ENCODE measurements at places on chromosomes 2 and 18.

- DNase-seq = no peak
Measured at GRCh38 chr18:13308369-13308768, 89.8 kb downstream of the LDLRAD4 start.

DNA sequence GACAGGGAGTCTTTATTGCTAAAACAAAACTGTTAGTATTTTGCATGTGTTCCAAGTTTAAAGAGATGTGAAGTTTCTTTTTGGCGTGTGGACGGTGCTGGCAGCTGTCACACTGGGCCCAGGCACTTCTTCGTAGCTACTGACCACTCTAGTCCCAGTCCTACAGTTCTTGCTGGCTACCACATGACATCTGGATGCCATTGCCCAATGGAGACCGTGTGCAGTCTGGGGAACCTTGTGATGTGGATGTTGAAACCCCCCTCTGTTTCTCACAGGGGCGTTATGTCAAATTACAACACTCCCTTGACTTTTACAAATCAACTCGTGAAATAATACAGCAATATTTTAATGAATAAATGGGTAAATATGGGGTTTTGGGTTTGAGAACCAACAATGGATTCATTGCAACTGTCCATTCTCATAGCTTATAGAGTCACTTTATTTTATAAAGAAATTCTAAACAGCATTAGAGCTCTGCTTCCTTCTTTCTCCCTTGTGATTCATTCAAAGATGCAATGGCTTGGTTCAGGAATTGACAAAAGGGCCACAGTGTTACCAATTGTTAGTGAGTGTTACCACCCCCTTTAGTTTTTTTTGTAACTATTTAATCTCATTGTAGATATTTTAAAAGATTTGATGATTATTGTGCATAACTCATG, 1.2 kb downstream of the GPD2 start:
- DNase-seq = peak; percentile 85

DNA sequence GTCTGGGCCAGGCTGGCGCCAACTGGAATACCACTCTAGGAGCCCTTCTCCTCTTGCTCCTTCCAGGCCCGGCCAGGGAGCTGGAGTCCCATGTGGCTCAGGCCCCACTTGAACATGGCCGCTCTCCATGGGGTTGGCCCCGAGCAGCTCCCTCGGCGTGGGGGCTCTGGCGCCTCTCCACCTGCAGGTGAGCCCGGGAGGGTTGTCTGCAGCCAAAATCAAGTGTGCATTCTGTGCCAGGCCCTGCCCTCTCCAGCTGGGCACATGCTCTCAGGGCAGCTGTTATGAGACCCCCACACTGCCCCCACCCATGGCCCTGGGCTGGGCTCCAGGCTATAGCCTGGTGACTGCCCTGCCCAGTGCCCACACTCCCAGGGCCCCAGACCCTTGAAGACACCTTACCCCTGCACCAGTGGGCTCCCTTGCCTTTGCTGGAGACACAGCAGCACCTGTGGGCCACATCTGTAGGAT, 45.8 kb upstream of the HS6ST1 start:
- DNase-seq = no peak

DNA sequence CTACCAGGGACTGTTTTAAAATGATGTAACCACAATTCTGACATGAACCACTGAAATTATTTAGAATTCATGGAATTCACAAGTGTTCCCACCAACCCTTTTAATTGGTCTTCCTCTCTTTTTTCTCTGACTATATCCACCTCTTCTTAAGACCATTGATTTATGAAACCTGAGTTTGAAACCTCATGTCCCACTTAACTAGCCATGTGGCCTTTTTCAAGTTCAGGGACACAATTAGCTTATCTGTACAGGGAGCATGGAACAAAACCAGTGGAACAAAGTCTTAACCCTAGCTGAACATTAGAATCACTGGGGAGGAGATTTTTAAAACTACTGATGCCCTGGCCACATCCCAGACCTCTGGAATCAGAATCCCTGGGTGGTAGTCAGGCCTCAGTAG, 41.6 kb upstream of the TMEM163 start:
- no peak for DNase-seq

GRCh38 chr2:25632396-25632795, 41.0 kb downstream of the DTNB start:
- no peak for DNase-seq

DNA sequence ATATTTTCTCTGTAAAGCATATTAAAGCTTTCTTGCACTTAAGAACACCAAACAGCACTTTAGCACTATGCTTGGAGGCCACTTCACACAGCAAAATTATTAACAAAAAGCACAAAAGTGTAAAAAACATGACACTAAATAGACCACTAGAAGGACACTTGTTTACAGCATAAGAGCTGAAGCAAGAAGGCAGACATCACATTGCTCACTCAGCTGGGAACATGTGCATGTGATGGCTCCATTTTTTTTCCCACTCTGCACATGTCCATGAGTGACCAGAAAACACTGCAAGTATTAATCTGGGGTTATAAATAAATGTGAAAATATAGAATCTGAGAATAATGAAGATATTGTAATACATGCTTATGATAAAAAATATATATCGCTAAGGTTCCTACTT, 103.1 kb upstream of the MAPRE2 start:
- DNase-seq = peak; percentile 24

GRCh38 chr2:209584472-209584871, 160.6 kb downstream of the MAP2 start:
- DNase-seq = no peak

DNA sequence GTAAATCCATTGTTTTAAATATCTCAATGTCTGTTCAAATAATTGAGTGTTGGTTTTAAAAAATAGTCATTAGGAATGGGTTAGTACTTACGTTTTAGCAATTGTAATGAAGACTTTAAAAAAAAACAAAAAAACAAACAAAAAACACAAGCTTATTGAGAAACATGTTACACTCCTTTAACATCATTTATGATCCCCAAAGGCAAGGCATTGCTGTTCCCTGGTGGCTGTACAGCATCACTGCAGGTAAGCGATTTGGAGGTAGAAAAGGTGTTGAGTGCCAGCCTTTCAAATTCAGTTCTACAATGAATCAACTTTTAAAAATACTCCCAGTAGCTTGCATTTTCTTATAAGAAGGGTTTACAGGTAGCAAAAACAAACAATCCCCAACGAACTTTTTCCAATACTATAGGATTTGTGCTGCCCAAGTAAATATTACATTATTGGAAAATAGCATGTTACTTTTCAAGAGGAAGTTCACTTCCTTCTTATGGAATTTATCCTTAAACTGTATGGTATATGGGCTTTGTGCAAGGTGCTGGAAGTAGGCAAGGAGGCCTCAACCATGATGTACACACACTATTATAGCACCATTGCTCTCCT, 27.5 kb downstream of the CNRIP1 start:
- peak; percentile 63 for DNase-seq

DNA sequence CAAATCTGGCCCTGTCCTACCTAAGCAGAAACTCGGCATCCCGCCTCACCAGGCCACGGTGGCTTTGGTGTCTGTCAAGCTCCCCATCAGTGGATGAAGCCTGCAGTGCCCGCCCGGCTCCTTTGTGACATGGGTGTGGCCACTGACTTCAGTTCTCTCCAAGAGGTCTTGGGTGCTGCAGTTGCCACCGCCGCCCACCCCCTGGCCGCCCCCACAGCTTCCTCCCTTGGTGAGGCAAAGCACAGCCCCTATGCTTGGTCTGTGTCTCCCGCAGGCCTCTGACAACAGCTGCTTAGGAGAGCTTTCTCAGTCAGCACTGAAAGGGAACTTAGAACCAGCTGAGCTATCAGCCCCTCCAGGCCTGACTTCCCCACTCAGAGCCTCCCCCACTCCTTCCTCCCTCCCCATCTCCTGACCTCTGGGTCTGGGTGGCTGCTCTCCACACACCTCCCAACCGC, 22.9 kb upstream of the GPR55 start:
- no peak for DNase-seq

DNA sequence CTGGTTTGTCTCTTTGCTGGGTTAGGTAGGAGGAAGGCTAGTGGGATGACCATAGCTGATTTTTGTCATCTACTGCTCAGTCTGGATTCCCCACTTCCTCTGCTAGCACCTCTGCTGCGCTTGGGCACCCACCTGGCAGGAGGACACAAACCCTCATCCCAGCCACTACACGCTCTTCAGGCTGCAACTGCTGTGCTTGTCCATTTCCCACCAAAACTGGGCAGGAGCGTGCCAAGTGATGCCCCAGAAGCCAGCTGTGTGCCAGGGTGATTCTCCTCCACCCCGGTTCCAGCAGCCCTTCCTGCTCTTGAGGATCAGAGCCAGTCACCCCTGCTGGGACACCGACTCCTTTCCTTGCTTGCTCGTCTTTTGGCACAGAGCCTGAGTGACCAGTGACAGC, 15.7 kb upstream of the PER2 start:
- no peak for DNase-seq

GRCh38 chr2:207491086-207491485, 38.7 kb upstream of the CREB1 start:
- no peak for DNase-seq

GRCh38 chr2:85242321-85242720, 85.5 kb downstream of the TGOLN2 start:
- DNase-seq = no peak

DNA sequence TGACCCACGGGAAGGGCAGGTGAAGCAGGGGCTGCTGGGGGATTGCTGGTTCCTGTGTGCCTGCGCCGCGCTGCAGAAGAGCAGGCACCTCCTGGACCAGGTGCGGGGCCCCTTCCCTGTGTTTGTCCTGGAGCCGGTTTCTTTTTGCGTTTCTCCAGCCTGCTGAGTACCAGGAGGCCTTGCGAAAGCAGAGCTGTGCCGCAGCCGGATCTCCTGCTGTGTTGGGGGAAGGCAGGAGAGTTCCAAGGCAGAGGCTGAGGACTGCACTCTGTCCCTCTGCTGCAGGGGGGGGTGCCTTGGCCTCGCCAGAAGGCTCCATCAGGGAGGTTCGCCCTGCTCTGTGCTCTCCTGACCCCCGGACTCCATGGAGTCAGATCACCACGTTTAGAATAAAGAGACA, 2.8 kb downstream of the CAPN10 start:
- peak; percentile 72 for DNase-seq

GRCh38 chr18:47903809-47904208, 26.6 kb downstream of the SMAD2 start:
- DNase-seq = no peak

DNA sequence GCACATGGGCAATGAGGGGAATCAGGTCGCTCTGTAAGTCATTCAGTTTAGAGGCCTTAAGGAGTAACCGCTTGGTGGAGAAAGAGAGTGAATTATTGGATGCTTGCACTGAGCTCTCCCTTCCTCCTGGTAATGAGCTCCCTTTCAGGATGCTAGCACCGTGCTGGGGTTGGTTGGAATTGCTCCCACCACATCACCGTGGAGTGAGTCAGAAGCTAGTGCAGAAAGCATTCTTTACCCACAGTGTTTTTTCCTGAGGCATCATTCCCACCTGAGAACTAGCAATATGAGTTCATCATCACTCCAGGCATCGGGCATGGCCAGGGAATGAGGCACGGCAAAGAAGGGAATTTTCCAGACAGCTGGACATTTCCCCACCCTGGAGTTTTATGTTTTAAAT, 57.6 kb downstream of the ITGB6 start:
- no peak for DNase-seq

DNA sequence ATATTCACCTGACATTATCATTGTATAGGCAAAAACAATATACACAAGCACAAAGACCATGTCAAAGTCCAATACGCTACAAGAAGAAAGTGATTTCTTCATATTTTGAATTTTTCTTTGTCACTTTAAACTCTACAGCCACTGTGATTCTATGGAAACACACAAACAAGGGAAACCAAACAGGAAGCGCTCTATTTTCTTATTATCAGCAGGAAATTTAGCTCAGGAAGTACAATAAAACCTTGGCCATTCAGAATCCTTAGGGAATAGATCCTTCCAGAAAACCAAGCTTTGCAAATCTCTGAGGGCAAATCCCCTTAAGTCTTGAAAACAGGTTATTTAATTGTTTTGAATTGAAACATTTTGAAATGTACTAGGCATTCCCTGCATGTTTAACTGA, 336.2 kb downstream of the EPHA4 start:
- no peak for DNase-seq

- no peak for DNase-seq
Measured at GRCh38 chr18:55353806-55354205, 234.2 kb downstream of the TCF4 start.

DNA sequence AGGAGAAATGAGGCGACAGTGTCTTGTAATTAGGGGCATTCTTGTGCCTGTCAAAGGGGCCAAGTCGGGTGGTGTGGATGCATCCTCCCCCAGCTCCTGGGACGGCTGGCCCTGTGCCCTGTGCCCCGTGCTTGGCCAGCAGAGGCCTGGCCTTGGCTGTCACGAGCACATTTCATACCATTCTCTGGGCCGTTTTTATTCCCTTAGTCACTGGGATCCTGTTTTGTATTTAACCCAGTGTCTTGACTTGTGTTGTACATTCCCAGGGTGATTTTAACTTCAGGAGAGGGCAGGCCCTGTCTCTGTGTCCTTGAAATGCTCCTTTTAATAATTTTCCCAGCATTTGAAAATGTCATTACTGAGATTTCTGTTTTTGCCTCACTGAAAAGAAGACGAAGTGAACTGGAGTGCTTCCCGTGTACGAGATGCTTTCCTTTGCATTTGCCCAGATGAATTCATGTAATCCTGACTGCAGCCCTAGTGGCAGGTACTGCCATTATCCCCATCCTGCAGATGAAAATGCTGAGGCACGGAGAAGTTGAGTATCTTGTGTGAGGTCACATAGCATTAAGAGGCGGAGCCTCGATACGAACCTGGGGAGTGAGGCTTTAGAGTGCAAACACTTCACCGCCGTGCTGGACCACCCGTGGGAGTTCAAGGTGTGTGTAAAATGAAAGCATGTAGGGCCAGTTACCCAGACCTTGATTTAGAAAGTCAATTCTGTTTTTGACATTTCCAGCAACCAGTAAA, 57.0 kb downstream of the SH3RF3 start:
- DNase-seq = peak; percentile 70

- peak; percentile 86 for DNase-seq
Measured at GRCh38 chr2:63788071-63788470, 53.6 kb upstream of the UGP2 start.

GRCh38 chr2:63058144-63058920, 7.7 kb downstream of the OTX1 start:
- no peak for DNase-seq

GRCh38 chr2:58064086-58064485, 17.5 kb downstream of the VRK2 start:
- DNase-seq = no peak

GRCh38 chr18:49305688-49306336, 154.6 kb downstream of the DYM start:
- no peak for DNase-seq

DNA sequence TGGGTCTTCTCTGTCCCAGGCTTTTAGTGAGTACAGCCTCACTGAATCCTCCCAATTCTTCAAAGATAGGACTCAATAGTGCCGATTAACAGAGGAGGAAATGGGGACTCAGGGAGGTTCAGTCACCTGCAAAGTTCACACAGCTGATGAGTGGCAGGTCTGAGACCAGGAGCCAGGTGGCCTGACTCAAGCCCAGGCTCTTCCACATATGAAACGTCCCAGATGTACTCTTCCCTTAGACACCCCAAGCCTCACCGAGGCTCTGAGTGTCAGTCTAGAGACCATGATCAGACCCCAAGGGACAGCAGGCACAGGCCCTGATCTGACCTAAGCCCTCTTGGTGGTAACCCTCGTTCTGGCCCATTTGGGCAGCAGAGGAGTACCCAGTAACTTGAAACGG, 115.2 kb downstream of the INHBB start:
- no peak for DNase-seq

GRCh38 chr2:11375689-11376027, 31.2 kb upstream of the ROCK2 start:
- no peak for DNase-seq

All from choroid plexus epithelial cell (primary cell).